Stimulated activated CD8-positive, alpha-beta memory T cell treated with anti-CD3 and anti-CD28 coated beads, Interleukin-15, amount 100 ng/mL, for 24 hours (primary cell): ENCODE measurements at places on chromosomes 1 and 21.

DNA sequence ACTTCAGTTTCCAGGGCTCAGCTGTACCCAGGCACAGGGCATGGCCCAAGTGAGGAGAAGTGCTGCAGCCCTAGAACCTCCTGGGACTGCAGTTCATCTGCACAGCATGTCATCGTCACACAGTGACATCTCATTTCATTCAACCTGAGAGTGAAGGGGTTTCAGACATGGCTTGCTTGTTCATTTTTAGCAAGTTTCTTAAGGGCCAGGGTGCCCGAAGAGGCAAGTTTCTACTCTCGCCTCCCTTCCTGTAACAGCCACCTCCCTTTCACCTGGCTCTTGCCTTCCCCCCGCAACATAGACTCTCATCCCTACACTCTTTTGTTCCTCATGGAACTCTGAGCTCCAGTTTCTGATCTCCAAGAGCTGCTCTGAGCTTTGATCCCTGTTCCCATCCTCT lies 108.1 kb downstream of the C1orf21 start:
- no peak for DNase-seq

DNA sequence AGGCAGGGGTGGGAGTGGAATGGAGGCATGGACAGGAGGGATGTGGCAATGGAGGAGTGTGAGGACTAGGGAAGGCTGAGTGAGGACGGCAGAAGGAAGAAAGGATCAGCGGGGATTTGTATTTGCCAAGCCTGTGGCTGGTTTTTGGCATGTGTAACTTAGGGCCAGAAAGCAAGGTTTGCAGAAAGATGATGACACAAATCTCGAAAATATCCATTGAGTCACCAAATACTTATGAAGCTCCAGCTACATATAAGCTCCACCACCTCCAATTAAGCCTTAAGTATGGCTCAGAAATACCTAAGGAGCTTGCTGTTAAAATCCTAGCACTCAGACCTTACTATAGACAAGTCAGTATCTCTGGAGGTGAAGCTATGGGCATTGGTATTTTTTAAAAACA lies 90.1 kb downstream of the OMA1 start:
- DNase-seq: no peak

DNA sequence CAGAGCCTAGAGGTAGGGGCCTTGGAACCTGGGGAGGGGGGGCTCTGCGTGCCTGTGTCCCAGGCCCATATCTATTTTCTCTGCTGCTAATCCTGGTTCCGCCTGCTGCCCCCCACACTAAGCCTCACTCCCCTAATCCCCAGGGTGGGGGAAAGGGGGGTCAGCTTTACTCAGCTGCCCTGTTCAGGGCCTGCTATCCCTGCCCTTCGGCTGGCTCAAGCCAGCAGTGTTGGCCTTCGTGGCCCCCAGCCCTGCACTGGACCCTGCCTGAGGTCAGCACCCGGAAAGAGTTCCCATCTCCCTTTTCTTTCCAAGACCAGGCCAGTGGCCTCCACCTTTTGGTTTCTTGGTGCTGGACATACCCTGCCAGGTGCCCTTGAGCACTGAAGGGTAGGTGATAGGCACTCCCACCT lies 8.4 kb downstream of the ZBTB7B start:
- DNase-seq: no peak

- DNase-seq: no peak
Observed at GRCh38 chr1:222034790-222035189, 292.9 kb upstream of the DUSP10 start.

DNA sequence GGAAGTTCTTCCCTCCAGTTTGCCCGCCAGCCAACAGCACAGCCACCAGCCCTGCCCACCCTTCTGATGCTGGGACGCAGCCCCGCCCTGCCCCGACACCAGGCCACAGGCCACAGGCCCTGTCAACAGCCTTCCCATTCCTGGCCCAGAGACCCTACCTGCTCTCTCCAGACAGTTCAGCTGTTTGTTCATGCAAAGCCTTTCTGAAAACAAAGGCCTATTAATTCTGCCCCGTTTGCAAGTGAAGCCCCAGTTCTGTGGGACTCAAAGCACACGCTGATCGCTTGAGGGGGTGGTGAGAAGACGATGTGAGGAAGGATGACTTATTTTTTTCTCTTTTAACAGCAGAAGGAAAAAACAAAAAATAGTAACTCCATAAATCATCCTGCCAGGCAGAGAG lies 55.4 kb upstream of the KIF26B start:
- no peak for DNase-seq

- no peak for DNase-seq
Observed at GRCh38 chr1:28208818-28209441, 23.9 kb downstream of the DNAJC8 start.

DNA sequence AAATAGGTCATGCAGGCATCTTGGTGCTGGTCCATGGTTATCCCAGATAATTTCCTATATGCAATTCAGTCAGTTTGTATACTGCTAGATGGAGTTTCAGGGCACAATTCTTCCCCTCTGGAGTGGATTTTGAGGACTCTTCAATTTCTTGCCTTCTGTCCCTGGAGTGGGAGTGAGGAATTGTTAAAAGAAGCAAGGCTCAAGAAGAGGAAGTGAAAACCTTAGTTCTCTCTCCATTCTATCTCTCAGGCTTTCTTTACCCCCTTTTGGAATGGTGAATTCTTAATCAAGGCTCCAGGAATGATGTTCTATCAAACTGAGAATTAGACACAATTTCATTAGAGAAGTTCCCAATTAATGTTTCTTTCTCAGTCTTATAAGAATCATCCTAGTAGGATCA lies 67.1 kb downstream of the RWDD3 start:
- no peak for DNase-seq

GRCh38 chr1:41438711-41439110 lies 45.8 kb downstream of the EDN2 start:
- DNase-seq: no peak

GRCh38 chr1:198749279-198749678 lies 110.4 kb downstream of the PTPRC start:
- no peak for DNase-seq

GRCh38 chr1:110870721-110871388 lies 2.1 kb upstream of the CD53 start:
- DNase-seq: no peak

- DNase-seq: no peak
Observed at GRCh38 chr1:51648180-51649109, 31.6 kb downstream of the OSBPL9 start.

DNA sequence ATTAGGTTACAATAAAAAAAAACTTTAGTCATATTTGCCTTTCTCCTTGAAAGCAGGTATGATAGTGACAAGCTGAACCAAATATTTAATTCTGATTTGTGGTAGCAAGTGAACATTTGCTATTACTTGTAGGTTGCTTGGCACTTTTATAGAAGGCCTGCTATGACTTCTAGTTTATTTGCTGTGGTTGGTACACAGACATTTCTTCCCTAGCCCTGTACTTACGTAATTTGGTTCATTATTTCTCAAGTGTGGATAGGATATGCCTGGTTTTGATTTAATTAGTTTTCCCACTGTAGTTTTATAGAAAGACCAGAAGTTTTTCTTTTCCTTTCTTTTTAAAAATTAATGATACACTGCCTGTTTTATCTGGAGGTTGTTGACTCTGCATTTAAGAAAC lies 55.9 kb downstream of the PPP2R5A start:
- DNase-seq: no peak

DNA sequence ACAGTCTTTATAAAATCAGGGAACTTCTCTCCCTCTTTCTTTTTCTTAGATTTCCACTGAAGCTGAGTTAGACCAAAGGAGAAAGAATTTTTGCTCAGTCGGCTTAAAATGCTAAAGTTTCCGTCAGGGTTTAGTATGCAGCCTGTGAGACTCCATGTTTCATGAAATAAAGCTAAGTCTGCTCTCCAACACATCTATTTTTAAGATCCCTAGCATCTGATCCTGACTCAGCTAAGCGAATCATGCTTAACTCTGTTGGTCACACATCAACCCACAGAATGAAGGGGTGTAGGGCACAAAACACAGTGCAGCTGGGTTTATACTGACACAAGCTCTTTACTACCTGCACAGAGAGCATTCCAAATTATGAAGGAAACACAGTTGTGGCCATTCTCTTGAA lies 102.4 kb upstream of the ZNF281 start:
- no peak for DNase-seq

GRCh38 chr1:221904319-221904718 lies 162.4 kb upstream of the DUSP10 start:
- no peak for DNase-seq

GRCh38 chr1:241336335-241336734 lies 20.7 kb downstream of the RGS7 start:
- DNase-seq: no peak

DNA sequence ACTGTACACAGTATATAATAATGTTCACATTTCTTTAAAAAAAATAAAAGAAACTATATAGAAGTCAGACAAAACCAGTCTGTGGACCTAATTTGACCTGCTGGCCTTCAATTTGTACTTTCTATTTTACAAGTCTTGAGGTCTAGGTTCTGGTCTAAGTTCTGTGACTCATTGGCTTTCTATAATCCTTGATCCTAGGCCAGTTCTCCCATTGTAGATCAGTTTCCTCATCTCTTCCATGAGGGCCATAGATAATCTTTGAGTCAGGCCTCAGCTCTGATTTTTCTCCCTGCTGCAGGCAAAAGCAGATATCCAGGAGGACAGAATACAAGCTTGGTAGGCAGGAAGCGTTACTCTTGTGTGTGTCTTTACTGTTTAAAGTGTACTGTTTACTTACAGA lies 603.7 kb upstream of the CAMK1G start:
- no peak for DNase-seq

DNA sequence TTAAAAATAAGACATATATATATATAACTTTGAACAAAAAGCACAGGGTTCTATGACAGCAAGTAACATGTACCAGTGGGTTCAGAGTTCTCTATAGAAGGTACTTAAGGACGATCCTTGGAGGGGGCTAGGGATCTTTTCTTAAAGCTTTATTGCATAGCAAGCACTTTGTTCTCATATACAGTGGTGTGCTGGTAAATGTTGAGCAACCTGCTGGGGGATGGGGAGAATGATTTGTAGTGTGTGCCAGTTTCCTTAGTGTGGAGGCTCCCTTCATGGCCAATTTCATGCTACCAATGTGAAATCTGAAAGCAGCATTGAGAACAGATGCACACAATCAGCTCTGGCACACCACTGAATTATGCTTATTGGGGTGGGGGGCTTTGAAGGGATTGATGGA lies 69.5 kb upstream of the NFASC start:
- no peak for DNase-seq

DNA sequence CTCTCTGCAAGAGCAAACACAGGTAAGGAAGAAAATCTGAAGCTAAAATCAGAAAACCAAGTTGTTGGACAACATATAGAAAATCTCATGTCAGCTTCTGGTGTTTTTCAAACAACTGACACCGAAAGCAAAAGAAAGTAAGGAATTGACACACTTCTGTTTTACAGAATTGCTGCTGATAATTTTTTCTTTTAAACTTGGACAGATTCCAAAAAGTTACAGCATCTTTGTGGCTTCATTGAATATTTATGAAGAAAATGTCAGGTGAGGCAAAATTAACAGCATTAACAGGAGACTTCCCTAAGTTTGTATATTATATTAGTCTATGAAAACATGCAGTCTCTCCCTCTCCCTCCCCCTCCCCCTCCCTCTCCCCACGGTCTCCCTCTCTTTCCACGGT lies 14.9 kb upstream of the CTSS start:
- no peak for DNase-seq

GRCh38 chr1:14681182-14681581 lies 82.7 kb downstream of the KAZN start:
- no peak for DNase-seq

GRCh38 chr1:26283279-26283853 lies 3.5 kb downstream of the SH3BGRL3 start:
- no peak for DNase-seq

GRCh38 chr1:217049721-217050120 lies 326.5 kb upstream of the ESRRG start:
- no peak for DNase-seq

GRCh38 chr21:33650230-33650629 lies 7.9 kb downstream of the ITSN1 start:
- no peak for DNase-seq

- no peak for DNase-seq
Observed at GRCh38 chr1:13583966-13584791, 547 bp downstream of the PDPN start.

DNA sequence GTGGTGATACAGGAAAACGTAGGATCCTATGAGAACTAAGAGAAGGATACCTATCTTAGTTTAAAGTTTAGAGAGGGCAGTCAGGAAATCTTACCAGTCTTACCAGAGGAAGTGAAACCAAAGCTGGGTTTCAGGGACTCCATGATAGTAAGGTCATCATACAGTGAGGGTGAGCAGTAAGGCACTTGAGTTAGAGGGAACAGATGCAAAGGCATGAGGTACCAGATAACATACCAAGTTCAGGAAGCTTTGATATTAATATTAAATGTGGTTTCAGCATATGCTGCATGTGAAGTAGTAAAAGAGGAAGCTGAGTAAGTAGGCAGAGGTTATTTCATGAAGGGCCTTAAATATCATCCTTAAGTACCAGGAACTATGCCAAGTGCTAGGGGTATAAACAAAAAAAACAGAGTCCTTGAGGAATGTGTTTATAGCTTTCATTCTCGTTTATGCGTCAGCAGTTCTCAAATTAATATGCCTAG lies 16.9 kb downstream of the ATG4C start:
- DNase-seq: no peak

DNA sequence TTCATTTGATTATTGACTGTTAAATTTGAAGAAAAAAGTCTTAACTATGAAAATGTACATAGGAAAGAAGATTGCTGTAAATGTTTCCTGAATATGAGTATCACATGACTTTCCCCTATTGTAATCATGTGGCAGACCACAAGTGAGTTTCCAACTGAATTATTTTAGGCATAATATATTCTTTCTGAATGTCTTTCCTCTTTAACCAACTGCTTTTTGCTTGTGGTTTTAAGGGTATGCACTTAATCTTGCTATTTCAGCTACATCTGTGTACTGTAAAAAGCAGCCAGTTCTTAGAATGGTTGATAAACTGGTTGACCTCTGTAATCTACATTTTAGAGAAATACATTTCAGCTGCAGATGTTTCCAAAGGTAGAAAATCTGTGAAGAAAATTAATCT lies 400.7 kb downstream of the NEGR1 start:
- DNase-seq: no peak

GRCh38 chr1:151373196-151373595 lies 691 bp upstream of the SELENBP1 start:
- DNase-seq: no peak

DNA sequence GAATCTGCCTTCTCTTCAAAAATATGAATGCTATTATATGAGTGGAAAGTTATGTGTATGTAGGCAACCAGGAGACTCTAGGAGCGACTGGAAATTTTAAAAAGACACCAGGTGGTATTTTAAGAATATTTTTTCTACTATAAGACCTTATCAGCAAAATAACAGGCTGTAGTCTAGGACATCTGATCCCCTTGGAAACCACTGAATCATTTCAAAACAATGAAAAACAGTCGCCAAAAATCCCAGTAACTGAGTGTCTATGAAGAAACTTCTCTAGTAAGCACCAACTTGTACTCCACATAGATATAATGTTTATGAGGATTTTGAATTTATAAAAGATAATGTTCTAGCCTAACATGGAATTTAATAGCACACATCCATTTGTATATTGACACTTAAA lies 358.5 kb downstream of the GPATCH2 start:
- DNase-seq: no peak
